ENCODE measurements at places on chromosomes 7 and 10.

DNA sequence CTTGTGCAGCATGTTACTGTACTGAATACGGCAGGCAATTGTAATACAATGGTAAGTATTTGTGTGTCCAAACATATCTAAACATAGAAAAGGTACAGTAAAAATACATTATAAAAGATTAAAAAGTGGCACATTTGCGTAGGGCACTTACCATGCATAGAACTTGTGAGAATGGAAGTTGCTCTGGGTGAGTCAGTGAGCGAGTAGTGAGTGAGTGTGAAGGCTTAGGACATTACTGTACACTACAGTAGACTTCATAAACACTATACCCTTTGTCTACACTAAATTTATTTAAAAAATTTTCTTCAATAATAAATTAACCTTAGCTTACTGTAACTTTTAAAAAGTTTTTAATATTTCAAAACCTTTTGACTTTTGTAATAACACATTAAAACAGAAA is 37.5 kb downstream of the BPGM start:
- no peak for DNase-seq

DNA sequence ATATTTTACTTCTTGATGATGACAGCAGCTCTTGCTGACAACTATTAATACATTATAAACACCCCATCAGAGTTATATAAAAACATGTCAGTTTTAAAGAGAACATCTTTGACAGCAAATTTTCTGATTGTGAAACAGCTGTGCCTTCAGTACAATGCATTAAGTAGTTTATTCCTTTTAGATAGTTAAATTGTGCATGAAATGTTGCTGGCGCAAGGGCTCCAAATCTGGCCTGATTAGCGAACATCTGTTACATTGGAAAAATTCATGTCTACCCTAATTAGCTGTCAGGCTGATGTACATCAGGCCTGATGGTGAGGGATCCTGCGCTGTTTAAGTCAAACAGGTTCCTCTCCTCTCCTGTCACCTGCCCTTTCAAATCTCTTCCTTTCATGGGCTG is 171.9 kb upstream of the SP8 start:
- no peak for DNase-seq

- DNase-seq = no peak
Measured at GRCh38 chr7:111047595-111047994, 43.3 kb upstream of the LRRN3 start.

GRCh38 chr7:153422291-153423209 is 629.6 kb upstream of the DPP6 start:
- DNase-seq = no peak

GRCh38 chr7:101903515-101903868 is 86.1 kb downstream of the CUX1 start:
- DNase-seq = no peak

- no peak for DNase-seq
Measured at GRCh38 chr7:137585591-137585990, 242.1 kb upstream of the PTN start.

DNA sequence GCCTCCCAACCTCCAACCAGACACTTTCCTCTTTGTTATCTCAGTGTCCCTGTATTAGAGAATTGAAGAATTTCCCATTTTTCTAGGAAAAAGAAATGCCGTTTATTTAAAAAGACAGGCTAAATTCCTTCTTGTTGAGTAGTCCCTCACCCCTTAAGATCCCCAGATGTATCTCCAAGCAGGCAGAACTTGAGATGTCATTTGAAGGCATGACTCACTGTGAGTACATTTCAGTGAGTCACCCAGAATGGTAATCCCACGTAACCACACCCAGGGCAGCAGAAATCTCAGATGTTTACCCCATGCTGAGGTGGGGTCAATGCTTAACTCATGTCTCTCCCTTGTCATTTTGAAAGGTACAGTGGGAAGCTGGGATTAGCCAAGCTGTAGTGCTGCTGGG is 4.4 kb downstream of the ZNF655 start:
- no peak for DNase-seq

- DNase-seq = no peak
Measured at GRCh38 chr10:133294189-133294588, 14.5 kb downstream of the TUBGCP2 start.

DNA sequence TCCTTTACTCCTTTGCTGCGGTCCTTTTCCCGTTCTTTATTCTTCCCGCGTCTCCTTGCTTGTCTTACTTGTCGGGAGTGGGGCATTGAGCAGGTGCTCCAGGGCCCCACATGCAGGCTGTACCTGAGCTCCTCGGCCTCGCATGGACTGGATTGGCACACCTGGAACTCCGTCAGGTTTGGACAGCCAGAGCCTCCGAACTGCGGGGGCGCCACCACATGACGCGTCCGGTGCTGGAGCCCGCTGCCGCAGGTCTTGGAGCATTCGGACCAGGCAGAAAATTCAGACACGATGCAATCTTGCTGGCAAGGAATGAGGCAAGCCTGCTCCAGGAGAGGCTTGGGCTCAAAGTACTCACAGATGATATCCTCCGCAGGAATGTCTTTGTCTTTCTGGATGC is 195.7 kb downstream of the THSD7A start:
- no peak for DNase-seq

DNA sequence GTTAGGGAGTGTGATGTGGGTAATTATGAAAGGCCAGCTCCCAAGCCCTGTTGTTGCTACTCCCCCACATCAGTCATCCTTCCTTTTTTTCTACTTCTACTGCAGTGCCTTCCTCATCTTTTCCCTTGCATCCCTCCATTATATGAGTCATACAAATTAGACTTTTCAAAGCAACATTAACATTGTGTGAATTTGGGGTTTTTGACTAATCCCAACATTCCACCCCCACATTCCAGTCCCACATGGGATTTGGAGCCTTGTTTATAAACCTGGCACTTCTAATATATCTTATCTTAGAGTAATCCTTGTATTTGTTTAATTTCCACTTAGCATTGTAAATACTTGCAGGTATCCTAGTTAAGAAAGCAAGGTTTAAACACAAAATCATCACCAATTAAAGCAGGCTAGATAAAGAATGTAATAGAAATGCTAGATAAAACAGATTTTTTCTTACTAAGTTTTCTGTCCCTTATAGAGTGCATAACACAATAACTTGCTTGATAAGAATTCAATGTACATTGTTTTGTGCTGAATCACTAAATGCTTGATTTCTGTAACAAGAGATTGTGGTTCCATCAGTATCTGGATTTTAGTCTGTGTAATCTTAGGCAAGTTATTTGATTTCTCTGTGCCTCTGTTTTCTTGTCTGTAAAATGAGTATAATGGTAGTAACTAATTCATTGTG is 165.8 kb downstream of the CFTR start:
- DNase-seq = no peak

GRCh38 chr10:28382525-28383269 is 79.8 kb upstream of the MPP7 start:
- peak; percentile 35 for DNase-seq

DNA sequence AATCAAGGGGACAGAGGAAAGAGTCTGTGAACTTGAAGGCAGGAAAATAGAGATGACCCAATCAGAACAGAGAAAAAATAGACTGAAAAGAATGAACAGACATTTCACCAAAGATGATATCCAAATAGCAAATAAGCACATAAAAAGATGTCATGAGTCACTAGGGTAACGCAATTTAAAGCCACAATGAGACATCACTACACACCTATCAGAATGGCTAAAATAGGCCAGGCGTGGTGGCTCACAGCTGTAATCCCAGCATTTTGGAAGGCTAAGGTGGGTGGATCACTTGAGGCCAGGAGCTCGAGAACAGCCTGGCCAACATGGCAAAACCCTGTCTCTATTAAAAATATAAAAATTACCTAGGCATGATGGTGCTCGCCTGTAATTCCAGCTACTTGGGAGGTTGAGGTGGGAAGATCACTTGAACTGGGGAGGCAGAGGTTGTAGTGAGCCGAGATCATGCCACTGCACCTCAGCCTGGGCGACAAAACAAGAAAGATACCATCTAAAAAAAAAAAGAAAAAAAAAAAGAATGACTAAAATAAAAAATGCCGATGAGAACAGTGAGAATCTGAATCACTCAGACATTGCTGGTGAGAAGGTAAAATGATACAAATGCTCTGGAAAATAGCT is 100.9 kb downstream of the LHPP start:
- no peak for DNase-seq

DNA sequence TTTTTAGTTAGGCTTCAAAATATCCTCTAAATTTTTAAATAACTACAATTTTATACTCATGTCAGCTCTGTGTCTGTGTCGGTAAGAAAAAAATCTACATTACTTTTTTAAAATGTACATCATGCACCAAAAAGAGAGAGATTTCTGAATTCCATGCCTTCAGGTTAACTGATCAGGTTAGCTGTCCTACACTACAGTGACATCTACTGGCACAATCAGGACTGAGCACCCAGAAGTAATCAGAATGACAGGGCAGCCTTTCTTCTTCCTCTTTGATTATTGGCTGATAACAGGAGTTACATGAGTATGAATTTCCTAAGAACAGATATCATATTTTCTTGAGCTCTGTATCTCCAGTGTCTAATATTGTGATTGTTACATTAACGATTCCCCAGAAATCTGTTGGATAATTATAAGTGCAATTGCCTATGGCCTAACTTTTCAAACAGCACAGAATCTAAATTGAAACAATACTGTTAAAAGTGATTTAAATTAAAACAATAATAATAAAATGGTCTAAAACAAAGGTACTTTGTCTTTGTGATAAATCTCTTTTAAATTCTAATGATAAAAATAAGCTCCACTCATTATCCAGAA is 41.8 kb upstream of the HYCC1 start:
- DNase-seq = peak; percentile 45

- peak; percentile 76 for DNase-seq
Measured at GRCh38 chr7:130921391-130922180, 187.6 kb upstream of the KLF14 start.

- DNase-seq = peak; percentile 55
Measured at GRCh38 chr10:63197344-63198092, 64.4 kb downstream of the NRBF2 start.

DNA sequence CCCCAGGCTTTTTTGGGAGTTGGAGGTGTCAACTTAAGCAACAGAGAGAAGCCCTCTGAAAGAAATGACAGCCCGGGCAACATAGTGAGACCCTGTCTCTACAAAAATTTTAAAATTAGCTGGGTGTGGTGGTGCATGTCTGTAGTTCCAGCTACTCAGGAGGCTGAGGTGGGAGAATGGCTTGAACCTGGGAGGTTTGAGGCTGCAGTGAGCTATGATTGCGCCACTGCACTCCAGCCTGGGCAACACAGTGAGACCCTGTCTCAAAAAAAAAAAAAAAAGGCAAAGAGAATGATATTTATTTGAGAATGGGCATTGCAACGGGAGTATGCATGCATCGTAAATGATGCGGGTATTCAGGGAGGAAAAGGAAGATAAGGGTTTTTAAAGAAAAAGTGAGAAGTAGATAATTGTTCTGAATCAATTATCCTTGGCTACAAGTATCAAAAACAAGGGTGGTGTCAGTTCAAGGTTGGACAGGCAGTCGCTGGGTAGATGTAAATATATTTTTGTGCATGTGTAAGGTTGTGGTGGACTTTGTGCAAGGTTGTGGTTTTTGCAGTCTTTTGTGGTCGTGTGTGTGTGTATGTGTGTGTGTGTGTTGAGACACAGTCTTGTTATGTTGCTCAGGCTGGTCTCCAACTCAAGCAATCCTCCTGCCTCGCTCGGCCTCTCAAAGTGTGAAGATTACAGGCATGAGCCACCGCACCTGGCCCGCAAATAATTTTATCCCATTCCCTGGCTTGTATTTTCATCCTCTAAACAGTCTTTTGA is 65.6 kb downstream of the COL26A1 start:
- no peak for DNase-seq

- DNase-seq = no peak
Measured at GRCh38 chr7:55730197-55730596, 132.4 kb downstream of the SEPTIN14 start.

DNA sequence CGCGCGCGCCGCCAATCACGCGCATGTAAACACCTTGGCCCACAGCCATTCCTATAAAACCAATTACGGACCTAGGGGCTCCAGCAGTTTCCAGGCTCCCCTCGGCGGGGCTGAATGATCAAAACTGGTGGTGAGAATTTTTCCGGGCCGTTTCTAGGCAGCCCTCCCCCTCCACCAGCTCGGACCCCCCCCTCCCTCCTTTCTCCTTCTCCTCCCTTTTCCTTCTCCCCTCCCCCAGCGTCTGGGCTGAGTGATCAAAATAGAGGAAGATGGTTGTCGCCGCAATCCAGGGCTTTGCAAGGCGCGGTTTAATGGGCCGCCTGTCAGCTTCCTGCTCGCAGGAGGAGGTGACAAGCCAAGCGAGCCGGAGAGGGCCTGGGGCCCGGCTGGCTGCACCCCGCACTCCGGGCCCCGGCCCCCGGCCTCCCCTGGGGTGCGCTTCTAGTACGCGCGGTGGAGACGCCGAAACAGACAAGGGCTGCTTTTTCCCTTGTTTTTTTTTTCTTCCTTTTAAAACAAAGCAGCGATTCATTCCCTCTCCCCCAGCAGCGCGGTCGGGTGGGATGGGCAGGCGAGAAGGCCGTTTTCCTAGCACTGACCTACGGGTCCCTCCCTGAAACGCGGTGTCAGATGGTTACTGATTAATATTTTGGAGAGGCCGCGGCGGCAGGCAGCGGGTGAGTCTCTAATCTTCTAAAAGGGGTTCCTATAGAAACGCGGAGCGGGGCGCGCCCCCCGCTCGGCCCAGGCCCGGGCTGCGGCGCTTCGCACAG is 528 bp upstream of the TNRC18 start:
- DNase-seq = peak; percentile 99

DNA sequence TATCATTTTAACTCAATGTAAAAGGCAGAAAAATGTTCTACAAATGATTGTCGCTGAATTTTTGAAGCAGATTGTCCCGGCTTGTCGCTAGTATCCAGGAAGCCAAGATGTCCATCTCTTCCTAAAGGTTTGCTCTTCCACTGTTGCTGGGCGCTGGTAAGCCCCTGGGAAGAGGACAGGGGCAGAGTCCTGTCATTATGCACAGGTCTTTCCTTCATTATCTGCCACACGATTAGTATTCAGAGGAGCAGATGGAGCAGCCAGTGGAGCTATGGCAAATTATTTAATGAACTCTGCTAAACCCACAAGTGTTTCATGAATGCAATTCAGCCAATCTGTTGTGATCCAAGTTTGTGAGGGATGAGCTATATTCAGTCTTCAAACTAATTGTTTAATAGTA is 499.1 kb upstream of the NRP1 start:
- DNase-seq = no peak

GRCh38 chr10:71763352-71764127 is 9.8 kb downstream of the VSIR start:
- no peak for DNase-seq

DNA sequence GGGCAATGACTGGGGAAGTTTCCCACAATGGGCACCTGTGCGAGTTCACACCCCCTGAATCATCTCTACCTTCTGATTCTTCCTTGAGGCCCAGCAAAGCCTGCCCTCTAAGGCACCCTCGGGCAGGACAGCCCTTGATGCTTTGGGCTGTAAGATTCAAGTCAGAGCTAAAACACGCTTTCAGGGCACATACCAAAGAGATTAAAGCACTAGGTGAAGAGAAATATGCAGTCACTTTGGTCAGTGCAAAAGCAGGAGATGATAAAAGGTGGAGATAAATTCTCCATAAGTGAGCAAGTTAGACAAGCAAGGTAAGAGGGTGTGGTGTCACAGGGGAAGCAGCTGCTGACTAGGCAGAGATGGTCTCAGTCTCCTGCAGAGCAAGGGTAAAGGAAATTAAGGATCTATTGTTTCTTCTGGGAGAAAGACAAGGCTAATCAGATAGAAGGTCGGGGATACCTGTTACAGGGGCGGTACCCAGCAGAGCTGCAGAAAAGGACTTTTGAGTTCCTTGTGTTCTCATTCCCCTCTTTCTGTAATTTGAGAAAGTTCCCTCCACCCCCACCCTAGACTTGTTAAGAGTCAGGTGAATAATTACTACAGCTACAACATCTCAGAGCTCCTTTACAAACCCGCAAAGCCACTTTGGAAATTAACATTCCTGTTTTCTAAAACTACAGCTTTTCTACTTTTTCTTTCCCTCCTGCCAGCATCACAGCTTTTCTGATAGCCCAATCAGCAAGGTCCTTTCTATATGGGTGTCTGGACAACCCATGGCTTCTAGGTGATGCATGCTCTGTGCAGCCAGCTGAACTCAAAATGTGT is 26.4 kb downstream of the PDLIM1 start:
- DNase-seq = no peak
